Stimulated activated CD4-positive, alpha-beta T cell treated with anti-CD3 and anti-CD28 coated beads, Interleukin-1b, Interleukin-23, amount 100 ng/mL, for 4 hours (primary cell): ENCODE measurements at places on chromosomes 6 and 20.

DNA sequence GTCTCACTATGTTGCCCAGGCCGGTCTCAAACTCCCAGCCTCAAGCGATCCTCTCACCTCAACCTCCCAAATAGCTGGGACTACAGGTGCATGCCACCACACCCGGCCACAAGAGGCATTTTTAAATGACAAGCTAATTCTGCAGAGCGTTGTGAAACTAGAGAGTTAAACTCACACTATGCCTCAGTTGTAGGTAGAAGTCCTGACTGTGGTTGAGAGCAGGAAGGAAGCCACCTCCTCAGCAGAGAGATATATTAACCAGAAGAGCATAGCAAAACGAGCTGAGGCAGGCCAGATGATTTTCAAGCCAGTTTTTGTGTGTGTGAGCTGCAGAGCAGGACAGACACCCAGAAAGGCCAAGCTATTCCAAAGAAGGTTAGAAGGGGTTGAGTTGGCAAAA lies 150.3 kb downstream of the MBOAT1 start:
- no peak for DNase-seq

DNA sequence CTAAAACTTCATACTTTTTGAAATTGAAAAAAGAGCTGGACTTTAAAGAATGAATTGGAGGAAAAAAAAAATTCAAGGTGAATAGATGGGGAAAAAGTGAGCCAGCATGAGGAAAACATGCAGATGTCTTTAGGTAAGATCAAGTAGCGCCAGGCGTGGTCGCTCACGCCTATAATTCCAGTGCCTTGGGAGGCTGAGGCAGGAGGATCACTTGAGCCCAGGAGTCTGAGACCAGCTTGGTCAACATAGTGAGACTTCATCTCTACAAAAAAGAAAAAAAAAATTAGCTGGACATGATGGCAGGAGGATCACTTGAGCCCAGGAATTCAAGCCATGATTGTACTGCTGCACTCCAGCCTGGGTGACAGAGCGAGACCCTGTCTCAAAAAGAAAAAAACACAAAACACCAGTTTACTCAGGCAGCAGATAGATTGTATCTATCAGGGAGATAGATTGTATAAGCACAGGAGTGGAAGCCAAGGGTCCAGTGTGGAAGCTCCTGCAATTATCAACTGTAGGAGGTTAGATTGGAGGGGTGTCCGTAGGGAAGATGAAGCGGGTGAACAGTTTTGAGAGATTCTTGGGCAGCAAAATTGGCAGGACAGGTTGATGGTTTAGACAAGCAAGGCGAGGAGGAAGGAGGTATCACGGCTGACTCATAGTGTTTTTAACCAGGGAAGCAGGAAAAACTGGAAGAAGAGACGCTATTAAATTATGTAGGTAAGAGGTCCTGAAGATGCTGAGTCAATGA lies 97.6 kb upstream of the ZNF217 start:
- DNase-seq: no peak

DNA sequence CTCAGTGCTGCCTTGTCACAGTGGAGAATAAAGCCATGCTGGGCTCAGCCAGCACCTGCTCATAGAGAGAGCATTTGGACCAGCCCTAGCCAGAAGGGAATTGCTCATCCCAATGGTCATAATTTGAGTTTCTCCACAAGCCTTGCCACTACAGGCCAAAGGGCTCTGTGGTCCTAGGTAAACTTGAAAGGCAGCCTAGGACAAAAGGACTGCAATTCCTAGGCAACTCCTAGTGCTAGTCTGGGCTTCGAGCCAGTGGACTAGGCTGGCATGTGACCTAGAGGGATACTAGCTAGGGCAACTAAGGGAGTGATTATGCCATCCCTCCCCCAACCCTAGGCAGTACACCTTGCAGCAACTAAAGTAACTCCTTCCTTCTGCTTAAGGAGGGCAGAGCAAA lies 516.2 kb downstream of the BCKDHB start:
- no peak for DNase-seq

DNA sequence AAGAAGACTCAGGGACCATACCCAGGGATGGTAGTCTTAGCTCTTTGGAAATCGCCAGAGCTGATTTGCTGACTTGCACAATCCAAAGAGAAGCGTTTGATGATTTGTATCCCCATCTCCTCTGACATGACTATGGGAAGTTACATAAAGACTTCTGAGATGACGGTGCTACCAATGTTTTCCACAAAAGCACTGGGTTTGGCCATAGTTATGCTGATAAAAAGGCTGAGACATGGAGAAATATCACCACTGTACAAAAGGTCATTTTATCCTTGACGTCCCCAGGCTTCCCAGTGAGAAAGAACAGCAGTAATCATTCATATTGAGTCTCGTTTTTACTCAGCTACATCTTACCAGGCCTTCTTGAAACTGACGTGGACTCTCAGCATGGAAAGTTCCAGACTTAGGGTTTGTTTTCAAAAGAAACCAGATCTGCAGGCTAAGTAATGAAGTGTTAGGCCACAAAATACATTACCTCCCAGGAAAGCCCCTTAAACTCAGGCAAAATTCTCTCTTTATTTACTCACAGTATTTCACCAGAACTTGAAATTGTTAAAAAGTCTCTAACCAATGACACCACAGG lies 370.3 kb upstream of the JARID2 start:
- DNase-seq: no peak

DNA sequence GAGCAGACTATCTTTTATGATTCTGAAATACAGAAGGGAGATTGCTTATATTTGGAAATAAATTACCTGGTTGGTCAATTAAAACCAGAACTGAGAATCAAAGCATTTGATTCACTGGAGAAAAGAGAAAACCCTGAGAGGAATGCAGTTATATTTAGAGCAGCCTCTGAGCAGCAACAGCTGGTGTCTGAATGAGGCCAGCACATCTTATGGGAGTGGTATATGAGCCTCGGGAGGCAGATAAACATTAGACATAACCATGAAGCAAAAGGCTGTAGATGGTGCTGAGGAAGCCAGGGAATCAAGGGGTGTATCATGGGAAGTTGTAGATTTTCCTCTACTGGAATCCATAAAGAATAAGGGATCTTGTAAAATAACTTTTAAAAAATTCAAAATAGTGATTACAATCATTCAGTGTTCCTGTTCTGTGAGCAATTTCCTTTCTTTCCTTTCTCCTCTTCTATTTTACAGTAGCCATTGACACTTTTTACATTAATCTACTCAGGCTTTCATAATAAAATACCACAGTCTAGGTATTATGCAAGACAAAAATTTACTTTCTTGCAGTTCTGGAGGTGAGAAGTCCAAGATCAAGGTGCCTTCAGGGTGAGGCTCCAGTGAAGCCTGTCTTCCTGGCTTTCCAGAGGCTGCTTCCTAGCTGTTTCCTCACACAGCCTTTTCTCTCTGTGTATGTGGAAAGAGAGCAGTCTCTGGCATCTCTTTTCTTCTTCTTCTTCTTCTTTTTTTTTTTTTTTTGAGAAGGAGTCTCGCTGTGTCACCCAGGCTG lies 32.8 kb upstream of the ENPP5 start:
- no peak for DNase-seq

GRCh38 chr6:45898941-45899682 lies 116.5 kb downstream of the CLIC5 start:
- no peak for DNase-seq

DNA sequence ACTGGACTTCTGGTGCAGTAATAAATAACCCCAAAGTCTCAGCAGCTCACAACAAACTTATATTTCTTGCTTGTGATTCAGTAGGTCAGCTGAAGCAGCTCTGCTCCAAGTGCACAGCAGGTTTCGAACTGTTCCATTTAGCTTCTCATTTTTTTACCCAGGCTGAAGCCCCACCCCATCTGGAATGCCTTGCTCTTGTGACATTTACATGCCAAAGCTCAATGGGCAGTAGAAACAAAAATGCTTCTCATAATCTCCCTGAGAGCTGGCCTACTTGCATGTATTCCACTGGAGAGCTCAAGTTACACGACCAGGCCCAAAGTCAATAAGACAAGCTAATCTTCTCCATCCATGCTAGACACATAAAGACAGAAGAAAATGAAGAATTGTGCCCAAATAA lies 165.2 kb downstream of the HAO1 start:
- DNase-seq: no peak

- no peak for DNase-seq
Observed at GRCh38 chr6:128029826-128030225, 129.0 kb upstream of the THEMIS start.

- DNase-seq: no peak
Observed at GRCh38 chr6:10411971-10412460, 2.9 kb downstream of the TFAP2A start.

DNA sequence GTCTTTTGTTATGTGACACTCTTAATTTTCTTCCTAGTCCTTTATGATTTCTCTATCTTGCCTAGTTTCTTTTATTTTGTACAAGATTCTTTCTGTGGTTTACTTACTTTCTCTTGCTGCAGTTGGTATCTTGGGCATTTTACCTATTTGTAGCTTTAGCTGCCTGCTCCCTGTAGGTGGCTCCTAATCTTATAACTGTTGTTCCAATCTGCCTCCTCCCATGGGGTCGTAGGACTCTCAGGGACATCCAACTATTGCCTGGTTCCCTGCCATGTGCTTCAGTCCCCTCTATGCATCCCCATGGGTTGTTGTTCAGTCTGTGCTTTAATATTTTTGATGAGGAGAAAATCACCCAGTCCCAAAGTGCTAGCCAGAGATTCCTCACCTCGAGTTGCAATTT lies 31.4 kb downstream of the RIN2 start:
- DNase-seq: no peak

DNA sequence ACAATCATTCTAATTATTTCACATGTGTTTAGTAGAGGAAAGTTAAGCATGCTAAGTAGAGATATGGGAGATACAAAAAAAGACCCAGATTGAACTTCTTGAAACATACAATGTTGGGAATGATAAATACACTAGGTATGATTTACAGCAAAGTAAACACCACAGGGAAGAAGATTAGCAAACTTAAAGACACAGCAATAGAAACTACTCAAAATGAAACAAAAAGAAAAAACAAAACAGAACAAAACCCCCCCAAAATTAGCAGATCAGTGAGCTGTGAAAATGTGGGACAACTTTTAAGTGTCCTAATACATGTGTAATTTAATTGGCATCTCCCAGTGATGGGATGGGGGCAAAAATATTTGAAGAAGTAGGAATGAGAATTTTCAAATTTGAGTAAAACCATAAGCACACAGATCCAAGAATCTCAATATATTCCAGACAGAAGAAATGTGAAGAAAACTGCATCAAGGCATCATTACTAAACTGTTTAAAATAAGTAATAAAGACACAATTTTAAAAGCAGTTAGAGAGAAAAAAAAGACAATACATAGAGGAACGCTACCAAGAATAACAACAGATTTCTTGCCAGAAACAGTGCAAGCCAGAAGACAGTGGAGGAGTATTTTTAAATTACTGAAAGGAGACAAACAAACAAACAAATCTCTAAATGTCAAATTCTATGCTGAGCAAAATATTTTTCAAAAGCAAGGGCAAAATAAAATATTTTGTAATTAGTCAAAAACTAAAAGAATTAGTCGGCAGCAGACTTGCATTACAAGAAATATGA lies 473.7 kb downstream of the QKI start:
- no peak for DNase-seq

DNA sequence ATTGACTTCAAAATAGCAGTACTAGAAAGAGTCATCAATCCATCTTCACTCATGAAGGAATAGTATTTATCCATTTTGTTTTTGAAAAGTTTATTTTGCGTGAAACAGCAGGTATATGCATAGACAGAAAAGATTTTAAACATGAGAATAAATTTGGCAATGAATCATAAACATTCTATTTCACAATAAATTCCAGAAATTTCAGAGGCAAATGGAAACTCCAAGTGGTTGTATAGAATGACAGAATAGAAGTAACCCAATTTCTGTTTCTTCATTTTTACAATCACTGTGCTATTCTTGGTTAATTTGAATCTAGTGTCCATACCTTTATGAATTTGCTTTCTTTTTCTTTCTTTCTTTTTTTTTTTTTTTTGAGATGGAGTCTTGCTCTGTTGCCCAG lies 173.0 kb upstream of the ECI2 start:
- no peak for DNase-seq

DNA sequence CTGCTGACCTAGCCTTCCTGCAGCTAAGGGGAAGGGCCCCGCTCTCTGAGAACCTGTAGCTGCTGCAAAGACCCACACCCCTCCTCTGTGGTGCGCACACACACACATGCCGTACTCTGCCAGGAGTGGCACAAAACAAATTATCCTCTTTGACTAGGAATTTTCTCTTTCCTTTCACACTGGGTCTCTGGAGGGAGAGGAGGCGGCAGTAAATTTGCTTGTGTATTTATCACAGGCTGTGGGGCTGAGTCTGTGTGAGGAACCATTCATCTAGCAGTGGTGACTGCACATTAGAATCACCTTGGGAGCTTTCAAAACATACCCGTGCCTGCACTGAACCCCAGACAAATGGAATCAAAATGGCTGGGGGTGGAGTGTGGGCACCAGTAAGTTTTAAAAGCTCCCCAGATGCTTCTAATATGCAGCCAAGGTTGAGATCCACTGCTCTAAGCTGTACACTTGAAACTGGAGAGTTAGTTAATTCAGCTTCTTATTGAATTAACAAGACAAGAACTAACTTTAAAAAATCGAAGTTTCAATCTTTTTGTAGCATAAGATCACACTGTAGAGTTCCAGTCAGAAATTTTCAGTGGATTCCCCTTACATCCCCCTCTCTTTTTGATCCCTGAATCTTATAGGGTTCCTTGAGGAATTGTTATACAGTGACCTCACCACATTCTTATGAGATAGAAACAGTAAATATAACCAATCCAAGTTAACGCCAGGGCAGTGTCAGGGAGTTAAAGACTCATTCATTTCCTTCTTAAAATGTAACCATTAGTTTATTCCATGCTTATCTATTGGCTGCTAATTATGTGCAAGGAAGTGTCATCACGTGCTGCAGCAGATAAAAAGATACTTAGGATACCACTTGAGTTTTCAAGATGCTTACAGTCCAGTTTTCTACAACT lies 29.8 kb upstream of the GMDS start:
- DNase-seq: no peak

DNA sequence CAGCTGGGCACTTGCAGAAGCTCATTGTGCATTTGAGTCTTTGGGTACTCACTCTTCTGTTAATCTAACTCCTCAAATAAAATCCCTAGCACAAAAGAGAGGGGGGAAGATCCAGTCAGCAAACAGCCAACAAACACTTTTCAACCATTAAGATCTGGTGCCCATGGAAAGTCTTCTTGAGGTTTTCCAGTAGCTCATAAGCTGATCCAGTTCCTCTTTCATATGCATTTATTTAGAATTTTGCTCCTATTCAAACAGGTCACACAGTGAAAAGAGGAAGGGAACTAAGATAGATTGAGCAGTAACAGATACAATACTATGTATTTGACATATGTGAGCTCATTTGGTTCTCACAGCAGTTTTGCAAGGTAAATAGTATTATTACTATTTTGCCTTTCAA lies 38.6 kb downstream of the HLA-DPB1 start:
- no peak for DNase-seq

DNA sequence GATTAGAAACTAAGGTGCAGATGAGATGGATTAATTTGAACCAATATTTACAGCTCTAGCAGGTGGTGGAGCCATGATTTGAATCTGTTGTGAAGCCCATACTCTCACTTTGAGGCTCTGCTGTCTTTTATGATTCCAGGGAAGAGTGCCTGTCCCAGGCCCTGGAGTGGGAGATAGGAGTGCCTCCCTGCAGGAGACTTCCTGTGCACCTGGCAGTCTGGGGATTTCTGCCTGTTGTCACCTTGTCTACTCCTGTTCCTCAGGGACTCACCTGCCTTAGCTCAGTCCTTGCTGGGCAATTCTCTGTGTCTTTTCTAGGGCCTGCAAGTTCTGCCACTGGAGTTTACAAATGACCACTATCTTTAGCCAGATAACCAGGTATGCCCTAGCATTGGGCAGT lies 46.3 kb downstream of the SCAND1 start:
- DNase-seq: no peak
